ENCODE measurements at places on chromosomes 13 and 19. TPM values are rescaled to one million over a fixed set of nuclear protein-coding genes. Genes with fewer than 3 reads are reported as not detected.

The VSTM1 gene
- total RNA-seq = not detected

The LRRC25 gene
- not detected for total RNA-seq

The ZNF524 gene
- total RNA-seq = 18.4 TPM

The IQCN gene
- total RNA-seq = 3.3 TPM

The OR10H1 gene
- total RNA-seq = not detected

The ATP4A gene
- not detected for total RNA-seq

The GIPC3 gene
- 0.16 TPM for total RNA-seq

The HCN2 gene
- 0.52 TPM for total RNA-seq

DNA sequence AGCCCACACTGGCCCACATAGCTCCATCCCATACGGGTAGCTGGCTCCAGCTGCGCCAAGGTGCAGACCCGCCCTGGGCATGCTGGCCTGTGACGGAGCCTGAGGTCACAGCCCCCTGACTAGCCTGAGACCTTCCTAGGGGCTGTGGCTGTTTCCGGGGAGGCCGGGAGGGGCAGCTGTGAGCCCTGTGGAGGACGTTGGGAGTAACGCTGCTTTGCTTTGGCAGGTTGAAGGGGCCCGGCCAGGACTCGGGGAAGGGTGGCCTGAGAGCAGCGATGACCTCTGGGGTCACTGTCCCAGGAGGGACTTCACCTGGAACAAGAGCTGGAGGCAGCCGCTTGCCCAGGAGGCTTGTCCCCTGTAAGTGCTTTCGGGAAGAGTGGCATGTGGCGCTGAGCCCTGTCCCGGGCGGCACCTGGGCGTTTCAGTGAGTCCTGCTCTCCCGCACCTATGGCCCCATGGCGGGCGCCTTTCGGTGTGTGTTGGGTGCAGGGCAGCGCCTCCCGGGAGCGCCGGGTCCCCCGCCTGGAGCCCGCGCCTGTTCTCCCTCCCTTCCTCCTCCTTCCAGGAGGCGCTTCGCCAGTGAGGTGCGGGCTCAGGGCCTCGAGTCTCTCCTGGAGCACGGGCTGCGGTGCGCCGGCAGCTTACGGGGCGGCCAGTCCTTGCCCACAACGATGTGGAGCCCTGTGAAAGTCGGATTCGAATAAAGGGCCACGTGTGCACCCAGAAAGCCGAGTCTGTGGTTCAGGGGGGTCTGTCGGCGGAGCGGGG, 1.1 kb upstream of the FAM174C start:
- DNase-seq = no peak

DNA sequence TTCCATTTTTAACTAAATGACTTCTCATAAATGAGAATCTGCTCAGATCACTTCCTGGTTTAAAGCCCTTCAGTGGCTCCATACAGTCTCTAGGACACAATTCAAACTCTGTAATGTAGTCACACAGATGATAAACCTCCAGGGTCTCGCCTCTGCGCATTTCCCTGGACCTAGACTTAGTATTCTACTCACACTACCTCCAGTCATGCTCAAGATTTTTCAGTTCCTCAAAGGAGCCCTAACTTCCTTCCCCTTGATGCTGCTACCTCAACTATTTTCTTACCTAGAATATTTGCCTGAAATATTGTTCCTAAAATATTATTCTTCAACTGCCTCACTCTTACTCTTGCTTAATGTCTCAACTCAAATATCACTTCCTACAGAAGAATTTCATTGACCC, 86.7 kb upstream of the TPP2 start:
- DNase-seq = no peak

DNA sequence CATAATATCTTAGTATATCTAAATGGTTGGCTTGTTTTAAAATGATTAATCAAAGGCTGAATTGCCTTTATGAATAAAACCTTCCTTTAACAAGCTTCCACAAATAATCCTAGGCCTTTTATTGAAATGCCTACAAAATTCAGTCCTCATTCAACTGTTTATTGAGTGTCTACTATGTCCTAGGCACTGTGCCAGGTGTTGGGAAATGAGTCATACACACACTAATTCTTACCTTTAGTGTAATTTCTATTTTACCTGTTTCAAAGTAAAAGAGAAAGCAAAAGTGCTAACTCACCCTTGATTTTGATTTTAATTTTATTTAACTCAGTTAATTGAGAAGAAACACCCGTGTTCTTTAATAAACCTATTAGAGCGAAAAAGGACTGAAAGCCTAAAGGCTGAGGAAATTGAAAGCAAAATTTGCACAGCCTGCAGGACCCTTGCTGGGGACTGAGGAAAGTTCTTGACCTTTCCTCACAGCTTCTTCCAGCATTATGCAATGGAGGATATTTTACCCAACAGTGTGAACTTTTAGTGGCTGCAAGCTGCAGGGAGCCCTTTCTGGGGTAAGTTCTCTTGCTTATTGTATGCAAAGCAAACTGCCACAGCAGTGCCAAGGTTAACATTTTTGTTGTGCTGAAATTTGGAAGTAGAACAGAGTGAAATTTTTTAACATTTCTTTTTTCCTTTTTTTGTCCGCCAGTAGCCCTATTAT, 83.1 kb downstream of the B3GLCT start:
- DNase-seq = no peak

DNA sequence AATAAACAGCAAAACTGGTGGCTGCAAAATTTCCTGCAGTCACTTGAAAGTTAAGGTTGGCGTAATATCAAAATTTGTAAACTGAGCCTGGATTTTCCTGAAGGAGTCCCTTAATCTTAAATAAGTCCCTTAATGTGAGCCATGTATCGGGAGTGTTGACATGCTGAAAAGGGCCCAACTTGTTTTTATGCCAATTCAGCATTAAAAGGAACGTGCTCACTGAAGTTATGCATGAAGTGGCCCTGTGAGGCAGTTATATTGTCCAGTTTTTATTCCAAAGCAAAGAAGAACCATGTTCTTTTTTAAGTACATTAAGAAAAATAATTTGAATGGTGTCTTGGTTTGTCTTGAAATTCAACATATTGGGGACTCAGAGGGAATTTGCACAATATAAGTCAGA, 1766.9 kb downstream of the SLITRK1 start:
- DNase-seq = no peak

GRCh38 chr13:37202264-37202663, 96.8 kb upstream of the CSNK1A1L start:
- no peak for DNase-seq

GRCh38 chr13:24682353-24682752, 2.1 kb downstream of the ATP12A start:
- DNase-seq = no peak

GRCh38 chr19:30479231-30479630, 107.0 kb downstream of the ZNF536 start:
- DNase-seq = no peak

DNA sequence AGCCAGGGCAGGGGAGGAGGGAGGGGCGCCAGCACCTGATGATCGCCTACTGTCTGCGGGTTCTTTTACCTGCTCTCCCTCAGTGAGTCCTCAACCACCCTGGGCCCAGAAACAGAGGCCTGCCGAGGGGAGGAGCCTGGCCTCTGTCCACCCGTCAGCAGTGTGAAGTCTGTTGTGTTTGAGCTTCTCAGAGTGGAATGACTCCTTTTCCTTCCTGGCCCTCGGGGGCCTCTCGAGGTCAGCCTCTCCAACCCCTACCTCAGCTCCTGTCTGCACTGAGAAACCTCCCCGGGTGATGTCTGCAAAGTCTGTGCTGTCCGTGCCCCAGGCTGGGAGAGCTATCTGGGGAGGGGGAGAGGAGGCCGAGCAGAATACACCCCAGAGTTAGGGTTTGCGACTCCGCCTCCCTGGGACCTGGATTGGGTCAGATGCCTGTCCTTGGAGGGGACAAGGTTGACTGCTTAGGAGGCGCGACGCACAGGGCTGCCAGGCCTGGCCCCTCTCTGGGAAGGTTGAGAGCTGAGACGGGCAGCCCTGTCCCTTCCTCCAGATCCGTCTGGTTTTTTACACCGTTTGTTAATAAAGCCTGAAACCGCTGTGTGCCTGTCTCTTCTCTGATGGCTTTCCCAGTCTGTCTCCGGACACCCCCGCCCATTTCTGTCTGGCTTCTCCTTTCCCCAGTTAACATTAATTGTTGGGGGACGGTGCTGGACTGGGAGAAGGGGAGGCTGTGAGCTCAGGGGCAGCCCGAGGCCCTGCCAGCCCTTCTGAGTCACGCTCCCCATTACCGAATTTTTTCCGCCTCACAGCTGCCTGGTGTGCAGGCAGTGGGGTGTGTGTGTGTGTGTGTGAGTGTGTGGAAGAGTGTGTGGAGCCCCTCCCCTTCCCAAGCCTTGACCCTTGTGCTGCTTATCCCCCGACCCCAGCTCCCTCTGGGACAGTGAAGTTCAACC, 989 bp upstream of the SSC5D start:
- no peak for DNase-seq

GRCh38 chr19:17045907-17046502, 19.4 kb upstream of the CPAMD8 start:
- no peak for DNase-seq

GRCh38 chr13:50518781-50519201, 324.7 kb downstream of the DLEU7 start:
- DNase-seq = no peak

DNA sequence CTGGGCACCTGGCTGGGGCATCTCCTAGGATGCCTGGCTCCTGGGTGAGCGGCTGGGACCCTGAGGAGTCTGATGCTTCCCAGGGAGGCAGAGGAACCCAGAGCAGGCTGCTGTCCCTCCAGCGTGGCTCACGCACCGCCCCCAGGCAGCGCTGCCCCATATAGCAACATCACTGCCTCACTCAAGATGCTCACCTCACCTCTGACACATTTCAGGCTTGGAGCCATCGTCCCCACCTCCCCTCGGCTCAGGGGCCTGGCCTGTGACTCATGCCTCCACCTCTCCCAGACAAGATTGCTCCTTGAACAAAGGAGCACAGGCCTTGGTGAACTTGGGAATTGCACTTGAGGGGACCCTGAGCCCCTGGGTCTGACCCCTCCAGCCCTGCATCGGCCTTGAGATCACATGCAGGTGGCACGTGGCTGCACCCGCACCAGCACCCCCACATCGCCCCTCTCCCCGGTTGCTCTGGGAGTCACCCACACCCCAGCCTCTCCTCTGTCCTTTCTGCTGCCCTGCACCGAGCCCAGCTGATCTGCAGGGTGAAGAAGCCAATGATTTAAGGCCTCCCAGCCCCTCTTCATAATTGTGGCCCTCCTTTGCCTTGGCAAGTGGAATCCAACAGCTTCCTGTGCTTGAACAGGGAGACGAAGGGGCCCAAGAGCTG, 11.2 kb downstream of the CEBPA start:
- DNase-seq = no peak

- DNase-seq = no peak
Measured at GRCh38 chr13:28497143-28497876, 2.4 kb upstream of the FLT1 start.

DNA sequence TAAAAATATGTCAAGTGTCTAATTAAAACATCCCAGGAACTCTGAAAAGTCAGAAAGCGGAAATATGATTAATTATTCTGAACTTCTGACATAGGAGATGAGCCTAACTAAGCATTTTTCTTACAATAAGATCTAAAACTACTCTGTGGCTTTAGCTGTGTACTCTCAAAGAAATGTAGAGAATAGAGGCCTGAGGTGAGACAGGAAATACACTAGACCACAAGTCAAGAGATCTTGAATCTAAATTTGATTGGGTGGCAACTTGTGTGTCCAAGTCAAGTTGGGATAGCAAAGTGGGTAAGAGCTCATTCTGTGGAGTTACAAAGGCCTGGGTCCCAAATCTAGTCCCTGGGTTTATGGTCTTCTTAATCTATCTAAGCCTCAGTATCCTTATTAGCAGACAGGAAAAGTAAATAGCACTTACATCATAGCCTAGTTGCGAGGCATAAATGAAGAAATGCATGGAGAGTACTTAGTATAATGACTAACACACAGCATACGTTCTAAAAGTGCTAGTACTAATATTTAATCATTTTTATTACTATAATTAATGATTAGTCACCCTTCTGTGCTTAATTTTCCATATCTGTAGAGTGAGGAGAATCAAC, 9.4 kb upstream of the LRRC63 start:
- no peak for DNase-seq

DNA sequence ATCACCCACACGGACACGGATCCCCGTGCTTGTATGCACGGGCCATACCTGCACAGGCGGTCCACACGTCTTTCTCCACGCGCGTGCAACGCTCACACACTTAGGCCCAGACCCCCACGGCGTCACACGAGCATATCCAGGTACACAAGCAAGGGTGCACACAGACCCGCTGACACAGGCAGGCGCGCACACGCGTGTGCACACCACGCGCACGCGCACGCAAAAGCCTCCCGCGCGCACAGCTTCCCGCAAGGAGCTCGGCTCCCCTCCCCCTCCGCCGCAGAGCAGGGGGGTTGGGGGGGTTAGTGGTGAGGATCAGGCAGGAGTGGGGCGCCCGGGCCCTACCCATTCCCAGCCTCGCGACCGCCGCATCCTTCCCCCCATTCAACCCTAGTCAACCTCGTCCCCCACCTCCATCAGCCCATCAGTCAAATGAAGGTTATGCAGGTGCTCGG, 407 bp downstream of the RAB3A start:
- DNase-seq = no peak

DNA sequence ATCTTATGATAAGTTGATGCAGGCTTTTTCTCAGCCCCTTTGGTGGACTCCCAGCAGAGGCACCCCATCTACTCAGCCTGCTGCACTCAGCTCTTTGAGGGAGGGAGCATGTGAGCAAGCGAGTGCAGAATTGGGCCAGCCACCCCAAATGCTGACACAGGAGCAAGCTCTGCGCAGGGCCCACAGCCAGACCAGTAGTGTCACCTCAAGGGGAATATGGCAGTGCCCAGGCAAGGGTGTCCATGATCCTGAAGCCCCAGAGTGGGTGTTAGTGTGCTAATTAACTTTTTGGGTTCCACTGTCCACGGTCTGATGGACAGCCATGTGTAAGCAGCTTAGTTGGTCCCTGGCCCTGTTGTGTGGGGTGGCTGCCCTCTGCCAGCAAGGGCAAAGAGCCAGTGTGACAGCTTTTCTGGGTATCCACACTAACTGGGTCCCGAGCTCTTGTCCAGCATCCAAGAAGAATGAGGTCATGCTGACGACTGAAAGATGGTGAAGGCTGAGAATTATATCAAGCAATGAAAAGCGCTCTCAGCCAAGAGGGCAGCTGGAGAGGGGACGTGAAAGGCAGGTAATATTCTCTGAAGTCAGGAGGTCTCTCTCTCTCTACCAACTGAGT, 898.3 kb upstream of the PCDH9 start:
- DNase-seq = no peak

DNA sequence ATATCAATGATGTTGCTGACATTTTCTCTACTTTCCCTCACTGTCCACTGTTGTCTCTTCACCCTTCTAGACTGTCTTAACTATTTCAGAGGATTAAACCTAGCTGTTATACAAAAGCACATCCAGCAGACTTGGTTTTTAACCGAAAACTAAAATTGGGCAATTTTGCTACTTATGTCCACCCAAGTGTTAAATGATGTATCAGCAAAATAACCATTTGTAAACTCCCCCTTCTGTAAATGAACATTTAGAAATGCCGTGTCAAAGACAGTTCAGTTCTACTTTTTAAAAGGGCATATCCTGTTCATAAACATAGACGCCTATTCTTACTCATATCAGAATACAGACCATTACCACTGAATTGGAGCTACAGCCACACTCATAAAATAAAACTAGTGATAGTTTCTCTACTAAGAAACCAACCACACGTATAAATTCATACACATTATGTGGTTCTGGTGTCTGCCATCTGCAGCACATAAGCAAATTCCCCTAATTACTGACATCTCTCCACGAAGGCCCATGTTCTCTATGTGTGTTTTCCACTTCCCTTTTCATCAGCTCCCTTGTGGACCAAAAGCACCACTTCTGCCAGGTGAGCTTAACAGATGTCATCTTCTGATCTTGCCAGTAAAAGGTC, 1091.8 kb downstream of the PCDH9 start:
- DNase-seq = no peak

GRCh38 chr13:77456271-77456670, 79.2 kb upstream of the SCEL start:
- no peak for DNase-seq

All from activated T-helper 2 cell treated with anti-CD3 and anti-CD28 coated beads, Interferon-gamma antibody, Interleukin-2, Interleukin-4, amounts not matched to agents 10 μg/mL and 5 μg/mL and 100 μg/mL, durations not matched to agents 14 hours and 24 hours and 36 hours (primary cell).